ENCODE measurements at places on chromosomes 13 and 19.

DNA sequence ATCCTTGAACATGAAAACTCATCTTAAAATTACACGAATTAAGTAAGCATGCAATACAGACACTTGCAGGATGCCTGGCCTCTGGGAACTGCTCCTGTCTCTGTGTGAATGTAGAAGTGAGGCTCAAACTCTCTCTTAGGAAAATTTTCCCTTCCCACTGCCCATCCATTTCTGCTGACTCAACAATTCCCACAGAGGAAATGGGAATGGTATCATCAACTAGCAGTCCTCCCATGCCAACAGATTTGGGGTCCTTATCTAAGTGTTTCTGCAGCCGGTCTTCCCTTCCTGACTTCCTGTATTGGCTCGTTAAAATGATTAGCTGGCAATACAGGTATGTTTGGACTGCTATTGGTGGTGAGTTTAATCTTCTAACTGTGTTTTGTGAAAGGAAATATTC, 85.8 kb downstream of the DOCK9 start:
- no peak for DNase-seq

GRCh38 chr19:11020982-11021759, 60.3 kb downstream of the SMARCA4 start:
- no peak for DNase-seq

DNA sequence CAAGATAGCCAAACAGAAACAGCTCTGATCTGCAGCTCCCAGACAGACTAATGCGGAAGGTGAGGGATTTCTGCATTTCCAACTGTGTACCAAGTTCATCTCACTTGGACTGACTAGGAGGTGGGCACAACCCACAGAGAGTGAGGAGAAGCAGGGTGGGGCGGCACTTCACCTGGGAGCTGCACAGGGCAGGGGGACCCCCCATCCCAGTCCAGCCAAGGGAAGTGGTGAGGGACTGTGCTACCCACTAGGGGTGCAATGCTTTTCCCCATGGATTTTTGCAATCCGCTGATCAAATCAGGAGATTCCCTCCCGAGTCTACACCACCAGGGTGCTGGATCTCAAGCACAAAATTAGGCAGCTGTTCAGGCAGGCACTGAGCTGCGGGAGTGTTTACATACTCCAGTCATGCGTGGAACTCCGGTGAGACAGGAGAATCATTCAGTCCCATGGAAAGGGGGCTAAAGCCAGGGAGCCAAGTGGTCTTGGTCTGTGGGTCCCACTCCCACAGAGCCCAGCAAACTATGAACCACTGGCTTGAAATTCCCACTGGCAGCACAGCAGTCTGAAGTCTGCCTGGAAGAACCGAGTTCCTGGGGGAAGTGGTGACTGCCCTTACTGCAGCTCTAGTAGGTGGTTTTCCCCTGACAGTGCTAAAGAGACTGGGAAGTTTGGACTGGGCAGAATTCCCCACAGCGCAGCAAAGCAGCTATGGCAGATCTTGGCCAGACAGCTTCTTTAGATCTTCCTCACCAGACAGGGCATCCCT, 85.1 kb upstream of the UFM1 start:
- DNase-seq, result no peak

- no peak for DNase-seq
Observed at GRCh38 chr13:27617881-27618321, 2.4 kb downstream of the LNX2 start.

DNA sequence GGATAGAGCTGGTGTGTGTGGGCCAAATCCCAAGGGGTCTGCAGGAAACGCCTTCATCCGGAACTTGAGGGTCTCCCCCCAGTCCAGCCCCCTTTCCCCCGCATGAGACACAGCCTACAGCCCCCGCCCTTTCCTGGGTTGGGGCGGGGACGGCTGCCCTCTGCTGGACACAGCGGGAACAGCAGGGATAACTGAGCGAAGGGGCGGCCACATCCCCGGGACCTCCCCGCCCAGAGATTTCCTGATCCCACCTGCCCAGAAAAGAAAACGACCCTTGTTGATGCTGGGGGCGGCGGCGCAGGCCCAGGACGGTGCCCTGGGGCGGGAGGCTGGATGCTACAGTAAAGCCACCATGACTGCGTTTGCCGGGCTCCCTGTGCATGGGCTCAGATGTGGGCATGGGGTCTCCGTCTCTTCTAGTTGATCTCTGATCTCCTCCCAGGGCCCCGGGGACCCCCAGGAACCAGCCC, 14.2 kb downstream of the ONECUT3 start:
- DNase-seq, result peak; percentile 89

DNA sequence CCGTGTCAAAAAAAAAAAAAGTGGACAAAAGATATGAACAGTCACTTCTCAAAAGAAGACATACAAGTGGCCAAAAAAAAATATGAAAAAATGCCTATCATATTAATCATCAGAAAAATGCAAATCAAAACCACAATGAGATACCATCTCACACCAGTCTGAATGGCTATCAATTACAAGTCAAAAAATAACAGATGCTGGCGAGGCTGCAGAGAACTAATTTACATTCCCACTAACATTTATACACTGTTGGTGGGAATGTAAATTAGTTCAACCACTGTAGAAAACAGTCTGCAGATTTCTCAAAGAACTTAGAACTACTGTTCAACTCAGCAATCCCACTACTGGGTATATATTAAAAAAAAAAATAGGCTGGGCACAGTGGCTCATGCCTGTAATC, 26.5 kb upstream of the FOXO1 start:
- DNase-seq, result no peak

GRCh38 chr19:4742723-4743646, 19.3 kb upstream of the DPP9 start:
- no peak for DNase-seq

DNA sequence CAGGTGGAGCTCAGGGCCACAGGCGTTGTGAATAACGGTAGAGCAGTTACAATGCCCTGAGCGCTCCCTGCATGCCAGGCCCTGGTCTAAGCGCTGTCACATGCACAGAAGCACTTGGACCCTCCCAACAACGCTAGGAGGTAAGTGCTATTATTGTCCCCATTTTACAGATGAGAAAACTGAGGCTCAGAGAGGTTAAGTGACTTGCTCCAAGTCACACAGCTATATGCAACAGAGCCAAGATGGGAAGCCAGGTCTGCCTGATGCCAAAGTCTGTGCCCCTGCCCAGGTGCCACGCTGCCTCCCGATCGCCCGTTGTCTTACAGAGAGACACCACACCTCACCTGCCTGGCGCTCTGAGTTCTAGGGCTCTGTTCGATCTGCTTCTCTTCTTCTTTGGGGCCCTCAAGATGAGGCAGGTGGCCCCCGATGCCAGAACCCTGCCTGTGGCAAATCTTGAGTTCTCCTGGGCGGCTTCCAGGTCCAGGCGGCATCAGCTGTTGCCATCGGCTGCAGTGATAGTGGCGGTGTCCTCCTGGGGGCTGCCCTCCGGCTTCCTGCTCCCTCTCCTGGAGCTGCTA, 20.0 kb downstream of the YIPF2 start:
- DNase-seq, result no peak

- DNase-seq, result peak; percentile 27
Observed at GRCh38 chr19:20423381-20424197, 142.0 kb downstream of the ZNF737 start.

- DNase-seq, result peak; percentile 37
Observed at GRCh38 chr19:36573895-36574720, 1.0 kb upstream of the ZNF529 start.

- no peak for DNase-seq
Observed at GRCh38 chr13:61706899-61707298, 291.2 kb upstream of the PCDH20 start.

GRCh38 chr19:5128251-5128935, 159.5 kb downstream of the KDM4B start:
- peak; percentile 88 for DNase-seq

DNA sequence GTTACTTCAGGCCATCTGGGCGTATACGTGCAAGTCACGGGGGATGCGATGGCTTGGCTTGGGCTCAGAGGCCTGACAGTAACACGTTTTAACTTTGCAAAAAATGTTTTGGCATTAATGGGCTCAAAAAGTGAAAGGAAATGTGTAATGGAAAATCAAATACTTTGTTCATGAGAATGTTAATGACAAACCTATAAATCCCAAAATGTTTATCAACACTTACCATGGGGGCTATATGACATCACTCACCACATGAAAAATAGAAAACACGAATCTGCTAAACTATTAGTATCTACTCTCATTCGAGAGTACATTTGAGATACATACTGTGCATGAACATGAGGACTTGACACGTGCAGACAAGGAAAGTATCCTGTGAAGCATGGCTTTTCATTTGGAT, 91.7 kb downstream of the FAM216B start:
- no peak for DNase-seq

DNA sequence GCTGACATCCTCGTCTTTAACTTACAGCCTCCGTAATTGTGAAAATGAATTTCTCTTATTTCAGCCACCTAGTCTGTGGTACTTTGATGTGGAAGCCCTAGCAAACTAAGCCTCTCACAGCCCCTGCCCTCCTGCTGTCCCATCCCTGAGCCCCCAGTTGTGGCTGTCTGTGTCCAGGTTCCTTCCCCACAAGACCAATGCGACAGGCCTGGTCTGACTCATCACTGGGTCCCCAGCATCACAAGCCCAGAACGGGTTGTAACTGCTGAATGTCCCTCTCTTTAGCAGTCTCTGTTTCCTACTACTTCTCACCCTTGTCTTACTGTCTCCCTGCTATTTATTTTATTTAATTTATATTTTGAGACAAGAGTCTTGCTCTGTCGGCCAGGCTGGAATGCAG, 5.7 kb downstream of the POU2F2 start:
- no peak for DNase-seq

GRCh38 chr19:32068793-32069192, 276.6 kb upstream of the ZNF507 start:
- DNase-seq, result no peak

- DNase-seq, result no peak
Observed at GRCh38 chr13:79090552-79091124, 315.4 kb downstream of the RBM26 start.

DNA sequence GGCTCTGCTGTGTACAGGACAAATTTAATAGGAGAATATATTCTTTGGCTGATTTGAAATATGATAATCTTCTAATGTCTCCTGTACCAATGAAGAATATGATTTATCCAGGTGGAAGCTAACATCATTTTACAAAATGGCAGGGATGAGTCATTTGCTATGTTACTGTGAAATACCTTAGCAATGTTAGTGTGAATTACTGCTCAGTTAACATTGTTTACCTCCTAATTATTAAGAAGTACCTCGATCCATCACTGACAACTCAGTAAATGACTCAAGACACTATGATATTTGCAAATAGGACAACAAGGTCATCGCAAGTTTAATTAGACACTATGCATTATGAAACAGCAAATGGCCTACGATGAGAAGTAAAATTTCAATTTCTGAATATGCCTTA, 309.1 kb upstream of the EDNRB start:
- no peak for DNase-seq

DNA sequence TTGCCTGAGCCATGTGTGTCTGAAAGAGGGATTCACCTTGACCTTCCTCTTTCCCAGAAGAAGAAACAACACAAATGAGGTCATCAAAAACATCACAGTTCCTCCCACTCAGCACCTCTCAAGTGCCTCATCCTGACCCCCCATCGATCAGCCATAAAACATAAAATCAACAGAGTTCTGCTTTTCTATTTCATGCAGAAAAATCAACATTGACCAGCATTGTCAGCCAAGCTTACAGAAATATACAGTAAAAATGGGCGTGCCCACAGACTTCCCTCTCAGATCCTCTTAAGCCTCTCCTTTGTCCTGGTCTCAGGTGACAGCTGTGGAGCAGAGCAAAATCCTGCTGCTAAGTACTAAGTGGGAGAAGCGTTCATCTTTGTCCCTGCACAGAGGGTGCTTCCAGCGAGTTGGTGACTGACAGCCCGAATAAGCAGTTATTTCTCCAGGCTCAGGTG, 213.3 kb downstream of the OLFM4 start:
- no peak for DNase-seq

- no peak for DNase-seq
Observed at GRCh38 chr13:79231887-79232286, 174.2 kb downstream of the RBM26 start.

DNA sequence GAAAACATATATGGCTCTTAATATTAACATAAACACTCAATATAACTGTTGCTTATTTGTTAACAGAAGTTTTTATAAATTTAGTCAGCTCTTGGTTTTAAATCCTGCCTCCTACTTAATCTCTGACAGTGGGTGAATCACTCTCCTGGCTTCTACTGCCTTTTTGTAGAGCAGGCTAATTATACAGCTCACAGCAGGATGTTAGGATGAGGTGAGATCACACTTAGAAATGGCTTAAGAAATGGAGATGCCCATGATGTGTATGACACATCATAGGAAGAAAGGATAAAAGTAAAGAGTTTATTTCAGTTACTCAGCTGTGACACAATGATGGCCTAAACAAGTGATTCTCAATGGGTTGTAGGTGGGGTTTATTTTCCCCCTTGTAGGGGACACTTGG, 345.6 kb downstream of the SPRY2 start:
- DNase-seq, result no peak

GRCh38 chr13:94703721-94704314, 8.5 kb downstream of the SOX21 start:
- DNase-seq, result no peak

DNA sequence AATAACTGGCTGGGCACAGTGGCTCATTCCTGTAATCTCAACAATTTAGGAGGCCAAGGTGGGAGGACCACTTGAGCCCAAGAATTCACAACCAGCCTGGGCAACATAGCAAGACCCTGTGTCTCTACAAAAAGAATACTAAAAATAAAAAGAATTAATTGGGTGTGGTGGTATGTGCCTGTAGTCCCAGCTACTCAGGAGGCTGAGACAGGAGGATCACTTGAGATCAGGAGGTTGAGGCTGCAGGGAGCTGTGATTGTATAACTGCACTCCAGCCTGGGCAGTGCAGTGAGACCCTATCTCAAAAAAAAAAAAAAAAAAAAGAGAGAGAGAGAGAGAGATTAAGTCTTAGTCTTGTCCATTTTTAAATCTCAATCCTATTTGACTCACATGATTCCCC, 35.6 kb upstream of the SERPINE3 start:
- DNase-seq, result no peak

- no peak for DNase-seq
Observed at GRCh38 chr19:14394167-14394566, 12.9 kb downstream of the ADGRE5 start.

- DNase-seq, result no peak
Observed at GRCh38 chr13:28297341-28297740, 159.0 kb downstream of the PAN3 start.

GRCh38 chr19:38666663-38667511, 19.4 kb downstream of the ACTN4 start:
- no peak for DNase-seq

GRCh38 chr13:113192279-113192678, 16.2 kb downstream of the PCID2 start:
- DNase-seq, result no peak

DNA sequence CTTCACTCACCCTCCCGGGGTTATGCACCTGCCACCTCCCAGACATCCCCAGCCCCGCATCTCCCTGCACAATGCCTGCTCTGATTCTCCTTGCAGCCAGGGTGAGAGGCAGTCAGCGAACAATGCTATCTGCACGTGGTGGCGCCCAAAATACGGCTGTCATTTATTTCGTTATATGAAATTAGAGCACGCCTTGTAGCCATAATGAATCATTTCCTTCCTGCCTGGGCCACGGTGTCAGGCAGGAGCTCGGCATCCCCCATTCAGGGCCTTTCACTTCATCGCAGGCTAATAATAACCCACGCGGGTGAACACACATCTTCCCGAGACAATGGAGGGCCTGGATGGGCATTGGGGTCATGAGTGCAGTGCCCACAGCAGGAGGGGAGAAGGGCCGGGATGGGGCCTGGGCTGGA, 143.8 kb upstream of the ZNF507 start:
- DNase-seq, result no peak
